Activated T-cell treated with anti-CD3 and anti-CD28 coated beads for 1 hour (primary cell): ENCODE measurements at places on chromosomes 11 and 22.

GRCh38 chr11:88104408-88104807 lies 70.8 kb downstream of the RAB38 start:
- no peak for DNase-seq

- DNase-seq: no peak
Observed at GRCh38 chr11:44280257-44280656, 29.7 kb downstream of the ALX4 start.

DNA sequence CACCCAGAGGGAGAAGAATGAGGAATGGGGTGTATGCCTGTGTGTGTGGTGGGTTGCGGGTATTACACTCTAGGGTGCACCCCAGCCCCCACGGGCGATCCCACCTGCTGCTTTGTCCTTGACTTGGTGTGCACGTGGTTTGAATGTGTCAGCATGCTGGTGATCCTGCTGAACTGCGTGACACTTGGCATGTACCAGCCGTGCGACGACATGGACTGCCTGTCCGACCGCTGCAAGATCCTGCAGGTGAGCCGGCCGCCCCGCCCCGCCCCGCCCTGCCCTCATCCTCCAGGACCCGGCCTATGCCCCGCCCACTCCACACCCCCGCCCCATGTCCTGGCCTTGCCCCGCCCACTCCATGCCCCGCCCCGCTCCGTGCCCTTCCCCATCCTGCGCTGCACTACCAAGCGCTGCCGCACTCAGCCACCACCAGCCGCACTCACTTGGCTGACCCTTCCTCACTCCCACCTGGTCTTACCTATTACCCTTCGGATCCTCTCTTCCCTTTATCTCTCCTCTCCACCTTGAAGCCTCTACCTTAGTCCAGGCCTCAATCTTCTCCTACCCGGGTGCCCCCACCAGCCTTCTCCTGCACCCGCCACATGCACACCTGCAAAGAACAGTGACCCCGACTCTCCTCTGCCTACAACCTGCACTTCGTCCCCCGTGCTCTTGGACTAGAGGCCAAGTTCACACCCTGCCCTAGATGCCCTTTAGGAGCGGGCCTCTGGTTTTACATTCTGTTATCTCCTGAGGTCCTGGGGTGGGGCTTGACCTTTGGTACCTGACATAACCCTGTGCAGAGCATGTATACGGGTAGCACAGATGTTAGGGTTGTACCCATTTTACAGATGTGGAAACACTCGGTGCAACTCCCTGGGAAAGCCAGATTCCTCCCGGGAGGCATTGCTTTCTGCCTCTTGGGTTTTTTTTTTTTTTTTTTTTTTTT lies 27.7 kb downstream of the CACNA1I start:
- DNase-seq: peak; percentile 72

DNA sequence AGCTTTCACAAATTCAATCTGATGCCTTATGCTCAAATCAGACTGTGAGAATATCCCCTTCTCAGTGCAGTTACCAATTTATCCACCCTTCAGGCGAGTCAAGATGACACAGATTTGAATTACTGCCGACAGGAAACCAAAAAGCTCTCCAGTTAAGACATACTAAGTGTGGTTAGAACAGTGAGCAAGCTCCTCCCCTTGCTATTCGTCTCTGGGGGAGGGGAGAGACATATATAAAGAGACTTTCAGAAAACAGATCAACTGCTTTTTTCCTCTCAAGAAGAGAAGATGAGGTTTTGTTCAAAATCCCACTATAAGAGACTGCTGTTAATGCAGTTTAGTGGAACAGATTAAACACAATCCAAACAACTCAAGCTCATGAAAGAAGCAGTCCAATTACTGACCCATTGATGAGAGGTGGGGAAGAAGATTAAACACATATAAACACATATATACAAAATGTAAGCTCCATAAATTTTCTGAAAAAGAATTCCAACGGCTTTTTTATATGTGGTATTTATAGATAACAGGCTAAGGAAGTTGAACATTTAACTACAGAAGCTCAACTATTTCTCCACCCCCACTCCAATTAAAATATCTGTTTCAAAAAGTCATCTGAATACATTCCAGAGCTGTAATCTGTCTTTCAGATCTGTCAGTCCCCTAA lies 102.7 kb downstream of the MRTFA start:
- peak; percentile 19 for DNase-seq

- no peak for DNase-seq
Observed at GRCh38 chr22:47794851-47795250, 1032.4 kb downstream of the TBC1D22A start.
